ENCODE measurements at places on chromosomes 5 and 9.

- DNase-seq = no peak
Measured at GRCh38 chr5:63877961-63878360, 84.3 kb downstream of the HTR1A start.

DNA sequence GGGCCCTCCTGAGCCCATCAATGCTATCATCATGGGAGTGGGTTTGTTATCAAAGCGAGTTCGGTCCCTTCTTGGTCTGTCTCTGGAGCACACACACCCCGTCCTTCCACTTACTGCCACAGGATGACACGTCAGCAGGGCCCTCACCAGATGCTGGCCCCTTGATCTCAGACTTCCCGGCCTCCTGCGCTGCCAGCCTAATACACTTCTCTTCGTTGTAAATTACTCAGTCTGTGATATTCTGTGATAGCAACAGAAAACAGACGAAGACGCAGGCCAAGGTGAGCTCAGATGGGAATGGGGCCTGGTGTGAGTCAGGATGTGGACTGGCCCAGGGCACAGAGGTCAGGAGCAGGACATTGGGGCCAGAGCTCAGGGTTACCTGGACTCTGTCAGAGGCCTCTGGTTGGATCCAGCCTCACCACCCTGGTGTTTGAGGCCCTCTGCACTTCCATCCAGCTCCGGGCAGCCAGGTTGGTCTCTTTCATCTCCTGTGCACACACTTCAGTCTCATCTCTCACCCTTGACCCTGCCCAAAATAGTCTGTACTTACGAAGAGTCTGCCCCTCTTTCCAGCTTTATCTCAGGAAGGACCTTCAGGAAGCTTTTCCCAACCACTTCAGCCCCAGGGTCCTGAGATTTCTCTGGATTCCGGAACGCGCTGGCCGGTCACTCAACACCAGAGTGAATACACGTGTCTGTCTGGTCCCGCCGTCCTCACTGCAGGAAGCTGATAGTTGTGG is 26.0 kb upstream of the CNOT6 start:
- no peak for DNase-seq

- no peak for DNase-seq
Measured at GRCh38 chr5:116090302-116090701, 5.5 kb downstream of the COMMD10 start.

DNA sequence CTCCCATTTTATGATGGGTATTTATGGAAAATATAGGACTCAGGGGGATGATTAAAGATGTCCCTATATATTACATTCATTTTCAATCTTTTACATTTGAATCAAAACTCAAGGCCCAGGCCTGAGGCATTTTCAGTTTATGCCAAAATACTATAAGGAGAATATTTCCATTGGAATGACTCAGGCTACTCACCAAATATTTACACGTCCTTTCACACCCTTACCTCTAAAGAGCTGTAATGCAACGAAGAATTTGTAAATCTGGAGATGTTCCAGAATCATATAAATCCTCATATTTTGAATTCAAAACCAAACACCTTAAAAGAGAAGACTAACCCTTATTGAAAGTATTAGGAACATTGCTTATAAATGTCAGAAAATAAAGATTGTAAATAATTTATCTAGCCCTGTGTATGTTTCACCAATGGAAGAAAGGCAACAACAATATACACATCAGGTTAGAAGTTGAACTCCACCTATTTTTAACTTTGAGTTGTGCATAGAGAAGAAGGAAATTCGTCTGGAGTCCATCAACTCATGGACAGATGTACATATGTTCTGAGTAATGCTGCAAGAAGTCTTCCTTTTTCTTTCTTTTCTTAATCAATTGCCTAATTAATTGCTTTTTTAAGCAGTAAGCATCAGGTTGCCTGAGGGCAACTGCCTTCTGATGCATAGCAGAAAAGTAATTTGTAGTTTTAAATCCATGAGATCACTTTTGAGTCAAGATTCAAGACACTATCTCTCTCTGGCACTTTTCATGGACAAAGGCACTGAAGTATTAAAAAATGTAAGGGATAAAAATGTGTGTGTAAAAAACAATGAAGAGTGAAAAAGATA is 579.3 kb upstream of the RGMB start:
- no peak for DNase-seq

GRCh38 chr5:177599731-177600507 is at the start of gene B4GALT7:
B4GALT7 (plus strand) TSS chr5:177600132; CDS start chr5:177600211, 79 bp downstream.
- DNase-seq = no peak

GRCh38 chr9:133532937-133533668 is 1.4 kb upstream of the ADAMTSL2 start:
- DNase-seq = no peak

GRCh38 chr9:18936094-18936871 is 96.7 kb downstream of the SAXO1 start:
- no peak for DNase-seq

DNA sequence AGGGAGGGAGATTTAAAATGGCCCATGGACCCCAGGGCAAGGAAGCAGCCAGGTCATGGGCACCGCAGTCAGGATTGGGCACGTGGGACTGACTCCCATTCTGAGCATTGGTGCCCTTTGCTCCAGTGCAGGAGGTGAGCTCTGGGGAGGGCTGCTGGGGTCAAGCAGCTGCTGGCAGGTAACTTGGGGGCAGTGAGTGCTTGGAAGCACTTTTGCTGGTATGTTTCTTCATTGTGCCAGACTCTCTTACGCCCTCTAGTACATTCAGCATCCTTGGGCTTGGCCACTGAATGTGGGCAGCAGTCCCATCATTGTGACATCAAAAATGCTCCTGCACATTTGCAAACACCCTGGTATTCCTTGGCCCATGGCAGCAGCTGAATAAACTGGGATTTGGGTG is 32.7 kb downstream of the PRRC2B start:
- DNase-seq = no peak

DNA sequence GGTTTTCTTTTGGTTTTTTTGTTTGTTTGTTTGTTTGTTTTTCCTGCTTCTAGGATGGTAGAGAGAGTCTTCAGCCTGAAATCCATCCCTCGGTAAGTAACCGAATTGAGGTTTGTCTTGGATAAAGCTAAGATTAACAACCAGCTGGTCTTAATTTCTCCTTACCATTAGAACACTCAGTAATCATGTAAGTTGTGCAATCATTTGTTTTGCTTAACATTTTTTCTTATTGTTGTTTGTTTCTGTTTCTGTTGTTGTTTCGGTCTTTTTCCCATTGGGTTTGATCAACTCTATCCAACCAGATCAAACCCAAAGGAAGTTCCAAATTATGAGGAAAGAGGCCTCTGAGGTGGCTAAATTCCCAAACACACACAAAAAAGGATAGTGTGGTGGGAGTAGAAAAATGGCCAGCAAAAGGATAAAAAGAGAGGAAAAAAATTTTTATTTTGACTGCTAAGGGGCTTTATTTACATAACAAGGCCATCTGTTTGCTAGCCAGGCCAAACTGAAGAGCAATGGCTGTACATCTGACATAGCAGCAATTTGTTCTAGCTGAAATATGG is 49.6 kb upstream of the ANKRD31 start:
- no peak for DNase-seq

DNA sequence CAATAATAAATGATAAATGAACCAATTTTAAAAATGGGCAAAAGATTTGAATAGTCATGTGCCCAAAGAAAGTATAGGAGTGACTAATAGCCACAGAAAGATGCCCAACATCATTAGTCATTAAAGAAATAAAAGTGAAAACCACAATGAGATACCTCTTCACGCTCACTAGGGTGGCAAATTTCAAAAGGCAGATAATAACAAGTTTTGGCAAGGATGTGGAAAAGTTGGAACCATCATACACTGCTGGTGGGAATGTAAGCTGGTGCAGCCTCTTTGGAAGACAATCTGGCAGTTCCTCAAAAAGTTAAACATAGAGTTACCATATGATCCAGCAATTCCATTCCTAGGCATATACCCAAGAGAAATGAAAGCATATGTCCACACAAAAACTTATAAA is 1819.8 kb downstream of the MAT2B start:
- peak; percentile 38 for DNase-seq

GRCh38 chr5:128436749-128437188 is 101.3 kb downstream of the FBN2 start:
- DNase-seq = peak; percentile 93

GRCh38 chr5:58016358-58016757 is 443.5 kb downstream of the PLK2 start:
- DNase-seq = no peak

DNA sequence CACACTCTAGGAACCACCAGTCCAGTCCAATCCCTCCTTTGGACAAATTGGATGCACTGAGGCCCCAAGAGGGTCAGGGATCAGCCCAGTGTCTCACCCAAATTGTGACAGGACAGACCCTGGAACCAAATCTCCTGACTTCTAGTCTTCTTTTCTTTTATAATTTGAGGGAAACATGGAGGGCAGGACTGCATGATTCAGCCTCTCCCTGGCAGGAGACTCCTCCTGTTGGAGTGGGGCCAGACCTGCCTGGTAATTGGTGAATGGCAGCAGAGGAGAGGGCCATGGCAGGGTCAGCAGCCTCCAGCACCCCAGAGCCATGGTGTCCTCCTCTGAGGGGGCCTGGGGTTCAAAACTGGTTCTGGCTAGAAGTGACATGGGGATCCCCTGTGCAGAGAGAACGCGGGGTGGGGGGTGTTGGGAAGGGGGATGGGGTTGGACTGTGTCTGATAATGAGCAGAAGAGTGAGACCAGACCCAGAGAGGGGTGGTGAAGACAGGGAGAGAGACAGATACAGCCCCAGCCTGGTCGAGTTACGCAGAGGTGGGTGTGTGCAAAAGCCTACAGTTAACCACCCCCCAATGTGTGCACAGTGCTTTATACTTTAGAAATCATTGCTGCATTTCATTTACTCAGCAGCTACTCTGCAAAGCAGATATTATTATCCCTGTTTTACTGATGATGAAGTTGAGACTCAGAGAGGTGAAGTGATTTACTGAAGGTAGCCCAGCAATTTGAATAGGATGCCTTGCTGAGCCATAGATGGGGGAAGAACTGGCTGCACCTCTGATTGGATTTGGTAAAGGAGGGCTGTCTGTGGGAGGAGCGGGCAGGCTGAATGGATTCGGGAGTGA is 3.8 kb upstream of the SYNPO start:
- no peak for DNase-seq

GRCh38 chr5:107285772-107286171 is 385.0 kb downstream of the EFNA5 start:
- DNase-seq = no peak

DNA sequence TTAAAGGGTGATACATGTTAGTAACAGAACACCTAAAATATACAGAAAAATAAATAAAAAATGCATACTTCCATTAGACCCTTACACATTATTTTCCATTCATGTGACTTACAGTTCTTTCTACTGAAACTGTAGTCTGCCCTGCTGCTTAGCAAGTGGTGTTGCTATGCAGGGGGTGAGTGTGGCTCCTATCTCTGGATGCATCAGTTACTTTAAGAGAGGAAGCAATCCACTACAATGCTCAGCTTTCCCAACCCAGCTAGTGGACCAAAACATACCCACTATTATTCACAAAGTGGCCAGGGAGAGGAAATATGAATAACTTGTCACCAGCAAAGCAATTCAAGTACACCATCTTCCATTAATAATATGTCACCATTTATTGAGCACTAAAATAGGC is 121.8 kb downstream of the DOCK2 start:
- no peak for DNase-seq

DNA sequence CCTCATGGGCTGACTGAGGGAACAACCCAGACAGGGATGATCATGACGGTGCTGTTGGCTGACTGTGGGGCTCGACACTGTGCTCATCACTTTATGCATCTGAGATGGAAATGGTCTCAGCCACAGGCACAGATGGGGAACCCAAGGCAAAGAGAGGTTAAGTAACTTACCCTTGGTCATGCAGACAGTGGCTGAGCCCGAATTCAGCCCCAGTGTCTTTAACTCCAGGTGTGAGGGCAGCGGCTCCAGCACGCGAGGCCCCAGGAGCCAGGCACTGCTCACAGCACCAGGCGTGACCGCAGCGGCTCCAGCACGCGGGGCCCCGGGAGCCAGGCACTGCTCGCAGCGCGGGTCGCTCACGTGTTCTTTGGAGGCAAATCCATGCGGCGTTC is 45.3 kb upstream of the FCN1 start:
- no peak for DNase-seq

DNA sequence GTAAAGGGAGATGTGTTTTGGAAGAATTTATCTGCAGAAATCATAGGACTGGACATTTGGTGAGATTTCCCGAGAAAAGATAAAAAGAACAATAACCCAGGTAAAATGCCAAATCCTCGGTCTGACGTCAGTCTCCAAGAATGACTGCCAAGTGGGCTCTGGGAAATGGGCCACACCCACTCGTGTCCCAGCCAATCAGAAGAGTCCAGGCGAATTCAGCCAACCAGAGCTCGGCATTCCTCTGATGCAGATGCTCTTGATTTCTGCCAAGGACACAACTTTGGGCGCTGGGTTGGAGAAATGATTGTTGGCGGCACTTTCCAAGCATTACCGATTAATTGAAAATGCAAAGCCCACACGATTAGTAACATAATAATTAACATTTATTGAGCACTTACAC is 73.3 kb downstream of the FGF18 start:
- DNase-seq = no peak

DNA sequence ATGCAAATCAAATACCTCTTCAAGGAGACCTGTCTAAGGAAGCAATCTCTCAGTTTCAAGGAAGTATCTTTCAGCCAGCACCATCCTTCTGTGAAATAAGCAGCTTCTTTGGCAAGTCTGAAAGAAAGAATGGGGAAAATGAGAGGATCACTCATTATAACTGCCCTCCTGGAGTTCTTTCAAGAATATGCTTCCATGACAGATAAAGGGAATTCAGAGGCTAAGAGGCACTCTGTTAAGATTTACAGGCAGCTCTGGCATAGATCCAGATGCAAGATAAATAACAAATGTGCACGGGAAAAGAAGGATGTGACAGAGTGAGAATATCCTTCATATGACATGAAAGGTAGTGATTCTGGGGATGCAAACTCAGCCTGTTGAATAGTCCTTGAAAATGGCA is 348.2 kb upstream of the CCNG1 start:
- no peak for DNase-seq
